ENCODE measurements at places on chromosomes 5 and 9.

DNA sequence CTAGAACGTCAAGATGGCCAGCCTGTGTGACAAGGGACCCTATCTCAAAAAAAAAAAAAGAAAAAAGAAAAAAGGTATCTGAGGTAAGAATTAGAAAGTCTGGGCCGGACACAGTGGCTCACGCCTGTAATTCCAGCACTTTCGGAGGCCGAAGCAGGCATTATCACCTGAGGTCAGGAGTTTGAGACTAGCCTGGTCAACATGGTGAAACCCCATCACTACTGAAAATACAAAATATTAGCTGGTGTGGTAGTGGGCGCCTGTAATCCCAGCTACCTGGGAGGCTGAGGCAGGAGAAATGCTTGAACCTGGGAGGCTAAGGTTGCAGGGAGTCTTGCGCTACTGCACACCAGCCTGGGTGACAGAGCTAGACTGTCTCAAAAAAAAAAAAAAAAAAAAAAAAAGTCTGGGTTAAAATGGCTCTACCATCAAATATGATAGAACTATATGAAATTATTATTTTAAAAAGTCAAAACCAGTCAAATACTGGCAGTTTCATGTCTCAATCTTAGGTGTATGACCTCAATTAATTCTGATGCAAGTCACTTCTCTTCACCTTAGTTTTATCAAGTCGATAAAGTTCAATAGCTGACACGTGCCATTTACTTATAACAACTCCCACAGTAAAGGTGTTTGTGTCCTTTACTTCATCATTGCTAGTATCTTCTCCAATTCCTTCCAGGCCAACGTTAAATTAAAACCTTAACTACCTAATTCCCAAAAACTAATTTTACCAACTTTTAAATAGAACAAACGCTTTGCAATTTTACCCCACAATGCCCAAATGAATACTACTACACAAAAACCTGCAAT is 1.1 kb downstream of the RPS23 start:
- DNase-seq = no peak

DNA sequence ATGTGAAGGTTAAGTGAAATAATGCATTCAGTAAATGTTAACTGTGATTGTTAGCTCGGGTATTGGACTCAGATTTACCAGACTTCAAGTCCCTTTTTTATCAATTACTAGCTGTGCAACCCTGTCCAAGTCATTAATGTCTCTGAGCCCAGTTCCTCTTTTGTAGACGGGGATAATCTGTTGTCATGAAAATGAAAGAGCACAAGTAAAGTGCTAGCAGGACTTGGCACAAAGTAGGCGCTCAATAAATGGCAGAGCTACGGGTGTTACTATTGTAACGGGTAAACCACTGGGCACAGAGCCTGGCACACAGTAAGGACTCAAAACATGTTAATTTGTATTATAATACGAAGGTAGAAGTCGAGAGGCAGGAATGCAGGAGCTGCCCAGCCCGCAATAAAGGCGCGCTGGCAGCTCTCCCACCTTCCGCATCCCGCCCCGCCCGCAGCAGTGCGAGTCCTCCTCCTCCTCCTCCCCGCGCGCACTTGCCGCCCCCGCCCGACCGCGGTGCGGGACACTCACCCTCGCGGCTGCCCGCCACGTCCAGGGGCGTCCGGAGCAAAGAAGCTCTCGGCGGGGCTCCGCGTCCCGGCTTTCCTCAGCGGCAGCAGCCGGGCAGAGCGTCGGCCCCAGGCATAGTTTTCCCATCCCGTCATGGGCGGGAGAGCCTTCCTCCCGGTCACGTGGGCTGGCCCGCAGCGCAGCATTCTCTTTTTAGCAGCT is at the start of gene C1QTNF2:
TSS of gene C1QTNF2 (minus strand) at position 637 of the 723 bp plus-strand sequence. CDS start 15,615 bp downstream, outside the sequence.
- DNase-seq = no peak

- DNase-seq = no peak
These were observed 232.6 kb downstream of the PRDM9 start for GRCh38 chr5:23740029-23740428.

DNA sequence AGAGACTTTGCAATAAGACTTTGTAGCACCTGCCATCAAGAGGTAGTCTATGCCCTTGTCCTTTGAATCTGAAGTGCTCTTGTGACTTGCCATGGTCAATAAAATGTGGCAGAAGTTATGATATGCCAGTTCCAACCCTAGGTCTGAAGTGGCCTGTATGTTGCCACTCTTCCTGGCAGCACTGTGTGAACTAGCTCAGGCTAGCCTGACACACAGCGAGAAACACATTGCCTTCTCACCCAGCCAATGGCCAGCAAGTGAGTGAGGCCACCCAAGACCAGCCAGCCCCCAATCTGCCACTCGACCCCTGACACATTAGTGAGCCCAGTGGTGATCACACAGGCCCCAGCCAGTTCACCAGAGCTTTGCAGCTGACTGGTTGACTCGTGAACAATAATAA is 52.7 kb upstream of the OSMR start:
- DNase-seq = no peak

DNA sequence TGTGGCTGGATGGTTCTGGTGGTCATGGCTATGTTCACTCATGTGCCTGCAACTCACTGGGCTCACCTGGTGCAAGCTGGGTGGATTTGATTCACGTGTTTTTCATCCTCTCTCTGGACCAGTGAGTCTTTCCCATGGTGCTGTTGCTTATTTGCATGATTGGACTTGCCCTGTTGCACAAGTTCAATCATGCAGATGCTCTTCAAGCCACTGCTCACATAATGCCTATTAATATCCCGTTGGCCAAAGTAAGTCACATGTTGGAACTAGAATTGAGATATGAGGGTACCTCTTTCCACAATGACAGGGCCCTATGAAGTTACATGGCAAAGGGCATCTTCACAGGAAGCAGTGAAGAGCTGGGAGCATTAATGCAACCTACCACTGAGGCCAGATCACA is 26.5 kb upstream of the MROH2B start:
- no peak for DNase-seq

- no peak for DNase-seq
These were observed at the start of gene RNF38 for GRCh38 chr9:36399980-36400331. Gene RNF38, minus strand, starts transcription at chr9:36400269. Its CDS starts 161 bp downstream, at chr9:36400108.

- DNase-seq = no peak
These were observed 40.2 kb downstream of the TMEM232 start for GRCh38 chr5:110686270-110686669.

DNA sequence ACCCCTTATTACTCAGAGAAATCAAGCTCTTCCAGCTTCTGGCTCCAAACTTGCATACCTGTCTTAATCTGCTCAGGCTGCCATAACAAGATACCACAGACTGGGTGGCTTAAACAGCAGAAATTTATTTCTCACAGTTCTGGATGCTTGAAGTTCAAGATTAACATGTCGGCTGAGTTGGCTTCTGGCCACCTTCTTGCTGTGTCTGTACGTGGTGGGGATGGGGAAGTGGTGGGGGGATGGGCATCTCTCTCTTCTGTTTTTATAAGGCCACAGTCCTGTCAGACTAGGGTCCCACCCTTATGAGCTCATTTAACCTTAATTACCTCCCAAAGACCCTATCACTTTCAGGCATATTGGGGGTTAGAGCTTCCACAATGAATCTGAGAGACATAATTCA is 140.5 kb downstream of the SV2C start:
- no peak for DNase-seq

DNA sequence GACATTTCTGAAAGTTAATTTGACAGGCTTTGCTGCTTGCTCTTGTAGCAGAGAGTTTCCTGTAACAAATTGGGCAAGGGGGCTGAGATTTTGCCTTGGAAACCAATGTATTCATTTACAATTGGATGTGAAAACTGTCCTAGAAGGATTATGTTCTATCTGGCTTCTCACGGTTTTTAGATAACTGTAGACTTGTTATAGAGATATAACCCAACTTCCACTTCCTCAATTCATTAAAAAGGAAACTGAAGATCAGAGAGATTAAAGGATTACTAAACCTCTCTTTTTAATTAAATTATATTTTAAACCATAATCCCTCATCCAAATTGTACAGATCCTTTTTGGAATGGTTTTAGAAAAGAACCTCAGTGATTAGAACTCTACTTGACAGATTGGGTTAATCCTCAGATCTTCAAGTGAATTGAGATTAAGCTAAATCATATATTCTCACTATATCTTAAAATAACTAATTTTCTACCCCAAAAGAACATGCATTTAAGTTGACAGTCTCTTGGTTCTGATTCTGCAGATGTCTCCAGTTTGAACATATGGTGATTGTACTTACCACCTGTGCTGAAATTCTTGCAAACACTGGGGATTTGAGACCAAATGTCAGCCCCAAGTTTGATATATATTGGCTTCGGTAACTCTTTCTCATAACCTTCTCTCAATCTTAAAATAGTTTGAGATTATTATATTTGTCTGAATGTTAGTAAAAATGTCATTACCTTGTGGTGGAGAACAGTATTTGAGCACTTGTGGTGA is 130.1 kb upstream of the C9orf72 start:
- DNase-seq = no peak

DNA sequence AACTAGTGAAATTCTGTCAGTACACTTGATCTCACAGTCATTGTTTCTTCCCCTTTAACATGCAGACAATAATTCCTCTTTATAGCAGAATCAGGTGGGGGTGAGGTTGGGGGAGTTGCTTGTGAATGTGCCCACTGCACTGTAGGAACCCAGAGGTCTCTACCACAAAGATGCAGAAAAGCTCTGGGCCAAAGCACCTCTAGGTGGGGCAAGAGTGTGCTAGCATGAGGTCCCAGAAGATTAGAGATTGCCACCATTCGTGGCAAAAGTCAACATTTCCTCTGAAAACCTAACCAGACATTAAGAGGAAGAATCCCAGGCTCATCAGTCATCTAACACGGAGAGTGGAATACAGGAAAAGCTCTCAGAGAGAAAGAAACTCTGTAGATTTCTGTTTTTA is 74.5 kb downstream of the PTCD2 start:
- no peak for DNase-seq

GRCh38 chr5:22625451-22625850 is 227.7 kb downstream of the CDH12 start:
- DNase-seq = no peak

DNA sequence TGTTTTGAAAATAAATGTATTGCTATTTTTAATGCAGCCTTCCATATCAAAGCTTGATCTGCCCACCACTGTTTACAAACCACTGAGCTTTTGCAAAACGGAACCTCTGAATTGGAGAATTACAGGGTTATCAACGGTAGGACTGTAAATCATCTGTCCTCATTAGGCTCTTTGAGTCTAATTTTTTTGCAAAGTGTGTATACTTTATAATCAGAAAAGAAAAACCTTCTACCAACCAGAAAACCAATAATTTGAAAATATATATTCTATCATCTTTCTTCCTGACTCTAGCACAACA is 6.8 kb upstream of the SLC2A8 start:
- DNase-seq = no peak

DNA sequence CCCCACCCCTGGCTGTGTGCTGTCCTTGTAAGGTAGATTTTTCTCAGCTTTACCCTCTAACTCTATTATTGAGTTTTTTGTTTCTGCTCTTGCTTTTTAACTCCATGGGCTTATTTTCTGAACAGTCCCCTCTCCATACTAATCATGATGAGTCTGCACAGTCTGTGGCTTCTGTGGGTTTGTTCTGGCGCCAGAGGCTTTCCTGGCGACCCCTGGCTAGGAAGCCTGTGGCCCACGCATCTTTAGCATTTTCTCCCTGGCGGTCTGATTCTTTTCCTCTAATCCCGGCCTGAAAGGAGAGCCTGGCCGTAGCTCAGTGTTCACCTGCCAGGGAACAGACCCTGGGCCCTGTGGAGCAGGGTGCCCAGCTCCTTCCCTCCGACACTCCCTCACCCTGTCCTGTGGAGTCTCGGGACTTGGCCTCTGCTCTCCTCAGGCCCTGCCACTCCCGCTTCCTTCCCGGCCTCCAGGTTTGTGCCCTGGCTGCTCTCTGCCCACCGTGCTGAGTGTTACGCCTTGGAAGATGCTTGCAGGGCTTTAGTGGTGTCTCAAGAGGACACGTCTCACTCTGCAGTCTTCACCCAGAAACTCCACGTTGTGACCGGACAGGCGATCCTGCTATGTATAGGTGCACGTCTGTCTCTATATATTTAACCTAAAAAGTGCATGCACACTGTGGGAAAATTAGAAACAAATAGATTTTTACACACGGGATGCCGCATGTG is 31.7 kb upstream of the LRRC14B start:
- DNase-seq = no peak

- no peak for DNase-seq
These were observed 93.9 kb downstream of the LHFPL2 start for GRCh38 chr5:78554670-78555069.

- no peak for DNase-seq
These were observed 65.3 kb upstream of the PPP1R26 start for GRCh38 chr9:135414293-135414692.

DNA sequence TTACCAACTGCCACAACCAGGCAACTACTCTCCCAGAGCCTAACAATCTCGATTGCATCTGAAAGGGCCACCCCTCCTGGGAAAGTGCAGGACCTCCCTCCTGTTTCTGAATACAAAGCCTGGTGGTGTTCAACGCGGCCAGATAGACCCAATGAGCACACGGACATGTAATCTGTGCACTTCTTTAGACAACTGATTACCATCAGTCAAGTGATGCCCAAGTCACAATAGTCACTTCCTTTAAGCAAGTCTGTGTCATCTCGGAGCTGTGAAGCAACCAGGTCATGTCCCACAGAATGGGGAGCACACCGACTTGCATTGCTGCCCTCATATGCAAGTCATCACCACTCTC is 739 bp downstream of the C9orf72 start:
- no peak for DNase-seq

DNA sequence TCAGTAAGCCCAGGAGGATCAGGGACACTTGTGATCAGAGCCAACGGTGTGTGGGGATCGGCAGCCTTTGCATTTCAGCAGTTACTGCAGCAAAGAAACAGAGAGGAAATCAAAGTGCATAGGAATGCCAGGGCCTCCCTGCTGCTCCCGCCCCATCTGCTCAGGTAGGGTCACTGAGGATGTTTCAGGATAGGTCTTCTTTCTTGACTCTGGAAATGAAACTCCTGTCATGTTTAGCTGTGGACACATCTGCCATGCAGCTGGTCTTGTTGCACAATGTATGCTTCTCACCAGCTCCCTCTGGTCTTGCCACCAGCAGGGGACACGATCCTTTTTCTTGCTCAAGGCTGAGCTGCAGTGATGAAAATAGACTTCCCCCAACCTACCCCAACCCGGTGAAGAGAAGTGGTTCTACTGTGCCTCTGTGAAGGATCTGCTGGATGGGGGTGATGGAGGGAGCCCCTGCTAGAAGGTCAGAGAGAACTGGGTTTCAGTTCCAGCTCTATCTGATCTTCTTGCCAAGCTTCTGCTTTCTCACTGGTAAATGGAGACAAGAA is 185.2 kb upstream of the KLF4 start:
- DNase-seq = no peak

DNA sequence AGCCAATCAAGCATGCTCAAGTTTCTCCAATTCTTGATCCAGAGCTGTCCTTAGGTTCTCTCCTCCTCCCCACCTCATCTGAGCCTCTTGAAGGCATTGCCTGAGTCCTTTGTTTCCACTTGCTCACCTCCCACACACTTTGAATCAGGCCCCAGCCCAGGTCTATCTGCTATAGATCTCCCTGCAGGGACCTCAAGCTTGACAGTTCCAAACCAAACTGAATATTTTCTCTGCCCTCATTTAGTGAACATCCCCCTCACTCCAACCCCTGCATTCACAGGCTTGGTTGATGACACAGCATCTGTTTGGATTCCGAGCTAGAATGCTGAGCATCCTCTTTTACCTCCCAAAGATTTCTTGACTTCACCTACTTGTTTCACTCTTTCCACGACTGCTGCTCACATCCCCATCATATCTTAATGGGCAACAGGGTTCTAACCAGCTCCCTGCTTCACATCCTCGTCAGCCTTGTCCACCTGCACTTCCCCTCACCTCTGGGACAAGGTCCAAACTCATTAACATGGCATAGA is 474.5 kb downstream of the ZSWIM6 start:
- no peak for DNase-seq

GRCh38 chr5:180523629-180524466 is 29.7 kb downstream of the CNOT6 start:
- DNase-seq = no peak
